ENCODE measurements at places on chromosomes 6 and 20.
A peak's percentile ranks its signal among the peaks of the same experiment; 100 is the strongest.

GRCh38 chr6:34791164-34791700, 651 bp upstream of the BLTP3A start:
- peak; percentile 3 for DNase-seq

DNA sequence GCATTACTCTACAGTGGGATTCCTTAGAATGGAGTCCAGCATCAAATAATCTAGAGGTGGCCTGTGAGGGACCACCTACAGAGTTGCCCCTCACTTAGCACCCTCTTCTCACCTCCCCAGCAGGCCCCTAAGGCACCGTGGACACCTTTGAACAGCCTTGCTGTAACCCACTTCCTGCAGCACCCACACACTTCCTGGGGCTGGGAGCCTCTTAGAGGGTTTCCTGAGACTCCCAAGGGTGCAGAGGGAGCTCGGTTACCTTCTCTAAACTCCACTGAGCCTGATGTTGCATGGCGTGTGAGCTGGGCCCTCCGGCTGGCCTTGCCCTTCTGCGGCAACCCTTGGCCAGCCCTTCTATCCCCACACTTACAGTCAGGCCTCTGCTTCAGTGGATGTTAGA, 7.3 kb upstream of the SIRPG start:
- DNase-seq: peak; percentile 51

GRCh38 chr6:13180538-13180937, 147.8 kb downstream of the TBC1D7 start:
- DNase-seq: no peak

GRCh38 chr6:34157851-34158250, 12.0 kb upstream of the GRM4 start:
- DNase-seq: no peak

DNA sequence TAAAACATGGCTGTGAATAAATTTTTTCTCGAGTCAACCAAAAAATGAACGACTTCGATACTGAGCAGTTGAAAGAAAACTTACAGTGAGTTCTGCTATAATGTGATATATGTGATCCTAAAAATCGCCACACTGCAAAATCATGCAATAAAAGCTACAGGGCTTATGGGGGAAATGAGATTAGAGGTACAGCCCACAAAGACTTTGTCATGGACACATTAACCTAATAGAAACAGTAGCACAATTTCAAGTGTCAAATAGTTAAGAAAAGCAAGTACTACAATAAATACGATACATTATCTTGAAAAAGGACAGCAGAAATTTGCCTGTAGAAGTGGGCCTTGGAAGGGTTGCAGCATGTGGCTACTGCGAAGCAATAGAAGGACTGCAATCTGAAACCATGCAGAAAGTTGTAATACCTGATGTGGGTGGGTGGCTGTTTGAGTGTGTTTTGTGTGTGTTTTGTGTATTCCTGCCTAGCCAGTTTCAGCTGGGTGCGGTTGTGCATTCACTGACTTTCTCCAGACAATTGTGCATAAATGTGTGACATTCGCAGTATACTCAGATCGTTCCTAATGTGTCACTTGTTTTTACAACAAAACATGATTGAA, 79.1 kb downstream of the RPP40 start:
- no peak for DNase-seq

- DNase-seq: no peak
Measured at GRCh38 chr6:3868544-3868943, 19.4 kb downstream of the FAM50B start.

DNA sequence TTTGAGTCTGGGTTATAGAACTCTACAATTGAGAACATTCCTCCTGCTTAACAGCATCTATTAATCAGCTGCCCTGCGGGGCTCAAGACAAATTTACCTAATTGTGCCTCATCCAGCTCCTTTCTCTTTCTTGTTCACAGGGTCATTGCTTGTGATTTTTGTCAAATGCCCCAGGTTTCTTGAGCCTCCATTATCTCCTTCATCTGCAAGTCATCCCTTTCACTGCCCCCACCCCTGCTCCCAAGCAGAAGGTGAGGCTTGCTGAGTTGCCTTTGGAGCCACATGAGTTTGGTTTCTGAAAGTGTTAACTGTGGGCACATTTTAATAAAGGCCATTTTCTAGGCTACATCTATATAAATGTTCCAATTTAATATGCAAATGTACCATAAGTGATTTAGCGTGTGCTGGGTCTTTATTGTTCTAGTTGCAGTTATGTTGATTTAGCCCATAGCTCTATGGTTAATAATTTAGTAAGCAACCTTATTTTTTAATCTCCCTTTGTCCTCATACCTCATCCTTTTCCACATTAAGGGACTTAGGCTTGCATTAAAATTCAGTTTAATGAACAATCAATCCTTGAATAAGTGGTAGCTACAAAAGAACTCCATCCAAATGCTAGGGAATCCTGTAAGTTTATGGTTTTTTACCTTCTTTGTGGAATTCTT, 56.1 kb downstream of the VSTM2L start:
- no peak for DNase-seq

GRCh38 chr6:115706981-115707380, 353.7 kb downstream of the FRK start:
- no peak for DNase-seq

GRCh38 chr6:42428326-42429041, 23.2 kb downstream of the TRERF1 start:
- DNase-seq: peak; percentile 61

- no peak for DNase-seq
Measured at GRCh38 chr6:22656706-22657351, 87.5 kb downstream of the HDGFL1 start.

DNA sequence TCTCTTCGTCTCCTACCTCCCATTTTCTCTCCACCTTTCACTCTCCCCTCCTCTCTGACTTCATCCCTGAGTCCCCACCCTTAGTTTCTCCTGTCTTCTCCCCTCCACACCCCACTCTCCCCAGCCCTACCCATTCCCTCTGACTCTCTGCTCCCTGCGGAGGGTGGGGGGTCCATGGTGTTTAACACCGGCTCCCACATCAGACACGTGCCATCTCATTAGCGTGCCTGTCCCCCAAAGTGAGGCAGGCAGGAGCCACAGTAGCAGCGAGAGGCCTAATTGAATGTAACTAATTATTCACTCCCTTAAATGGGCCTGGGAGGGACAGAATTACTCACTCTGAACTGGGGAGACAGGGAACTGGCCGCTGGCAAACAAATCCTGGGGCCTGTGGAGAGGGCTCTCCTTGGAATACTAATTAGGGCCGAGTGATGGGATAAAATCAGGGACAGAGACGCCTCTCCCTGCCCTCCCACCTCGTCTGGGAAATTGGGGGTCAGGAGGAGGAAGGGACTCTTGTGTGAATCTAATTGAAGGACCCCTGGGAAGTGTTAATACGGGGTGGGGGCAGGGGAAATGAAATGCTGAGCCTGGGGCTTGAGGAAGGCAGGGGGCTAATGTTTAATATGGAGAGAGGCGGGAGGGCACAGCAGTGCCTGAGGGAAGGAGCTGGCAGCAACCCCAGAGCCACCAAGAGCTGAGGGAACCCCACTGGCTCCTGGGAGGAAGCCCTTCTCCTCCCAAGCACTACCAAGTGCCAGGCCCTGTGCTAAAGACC, 17.9 kb downstream of the CD40 start:
- no peak for DNase-seq

GRCh38 chr6:11718463-11718862, 60.1 kb downstream of the ADTRP start:
- DNase-seq: no peak

DNA sequence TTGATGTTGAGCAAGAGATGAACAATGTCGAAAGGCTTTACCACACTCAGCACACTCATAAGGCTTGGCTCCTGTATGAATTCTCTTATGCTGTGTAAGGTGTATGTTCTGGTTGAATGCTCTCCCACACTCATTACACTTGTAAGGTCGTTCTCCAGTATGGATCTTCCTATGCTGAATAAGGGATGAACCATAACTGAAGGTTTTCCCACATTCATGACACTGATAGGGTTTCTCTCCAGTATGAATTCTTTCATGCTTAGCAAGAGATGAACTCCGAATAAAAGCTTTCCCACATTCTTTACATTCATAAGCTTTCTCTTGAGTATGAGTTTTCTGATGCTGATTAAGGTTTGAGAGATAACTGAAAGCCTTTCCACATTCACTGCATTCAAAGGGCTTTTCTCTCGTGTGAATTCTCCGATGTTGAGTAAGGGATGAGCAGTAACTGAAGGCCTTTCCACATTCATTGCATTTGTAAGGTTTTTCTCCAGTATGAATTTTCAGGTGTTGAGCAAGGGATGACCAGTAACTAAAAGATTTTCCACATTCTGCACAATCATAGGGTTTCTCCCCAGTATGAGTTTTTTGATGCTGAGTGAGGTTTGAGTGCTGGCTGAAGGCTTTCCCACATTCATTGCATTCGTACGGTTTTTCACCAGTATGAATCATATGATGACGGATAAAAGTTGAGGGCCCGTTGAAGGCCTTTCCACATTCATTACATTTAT, 21.1 kb downstream of the ZNF184 start:
- DNase-seq: no peak

- DNase-seq: no peak
Measured at GRCh38 chr6:46293641-46294316, 123.0 kb upstream of the ENPP5 start.

GRCh38 chr6:90631046-90631445, 44.2 kb upstream of the MAP3K7 start:
- no peak for DNase-seq

- no peak for DNase-seq
Measured at GRCh38 chr6:108068618-108069017, 5.9 kb downstream of the OSTM1 start.

- DNase-seq: no peak
Measured at GRCh38 chr6:100078509-100078908, 84.5 kb upstream of the MCHR2 start.

- DNase-seq: no peak
Measured at GRCh38 chr6:166852451-166852975, 103.8 kb downstream of the RNASET2 start.

GRCh38 chr6:6907286-6907685, 200.5 kb upstream of the RREB1 start:
- DNase-seq: no peak

- DNase-seq: no peak
Measured at GRCh38 chr6:90105506-90106170, 191.0 kb downstream of the BACH2 start.

GRCh38 chr6:164928728-164929407, 380.5 kb downstream of the C6orf118 start:
- no peak for DNase-seq

GRCh38 chr6:99894815-99895214, 99.2 kb downstream of the MCHR2 start:
- no peak for DNase-seq

GRCh38 chr6:76441875-76442274, 369.4 kb upstream of the IMPG1 start:
- DNase-seq: no peak

DNA sequence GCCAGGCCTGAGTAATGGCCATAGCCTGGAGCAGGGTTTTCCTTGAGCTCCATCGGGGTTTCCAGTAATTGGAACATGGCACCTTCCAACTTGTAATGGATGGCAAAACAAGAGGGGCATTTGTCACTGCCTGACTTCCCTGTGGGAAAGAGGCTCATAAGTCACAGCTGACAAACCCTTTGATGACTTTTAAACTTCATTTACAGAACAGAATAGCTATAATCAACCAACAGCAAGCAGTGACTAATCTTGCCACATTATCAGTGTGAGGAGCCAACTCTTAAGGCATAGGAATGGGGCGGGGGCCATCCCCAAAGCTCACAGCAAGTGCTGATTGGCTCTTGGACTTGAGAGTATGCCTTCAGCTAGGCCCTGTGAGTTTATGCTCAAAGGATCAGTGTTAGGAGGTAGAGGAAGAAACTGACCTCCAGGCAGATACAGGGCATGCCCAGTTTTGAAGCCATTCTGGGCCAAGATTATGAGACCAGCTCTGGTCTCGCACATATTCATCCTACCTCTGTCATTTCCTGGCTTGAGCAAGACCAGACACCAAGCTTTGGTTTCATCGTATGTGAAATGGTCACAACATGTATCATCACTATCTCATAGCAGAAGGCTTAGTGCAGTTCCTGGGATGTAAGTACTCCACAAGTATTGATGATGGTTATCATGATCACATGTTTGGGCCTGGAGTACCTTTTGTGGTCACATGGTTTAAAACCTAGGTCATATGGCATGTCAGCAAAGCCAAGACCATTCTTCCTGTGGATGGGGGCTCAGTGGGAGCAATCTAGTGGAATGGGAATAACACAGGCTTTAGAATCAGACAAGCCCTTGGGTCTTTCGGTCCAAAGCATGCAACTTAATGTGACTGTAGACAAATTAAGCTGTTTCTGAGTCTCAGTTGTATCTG, 49.2 kb downstream of the EIF2S2 start:
- DNase-seq: no peak
